ENCODE measurements at places on chromosomes 7 and 10.

DNA sequence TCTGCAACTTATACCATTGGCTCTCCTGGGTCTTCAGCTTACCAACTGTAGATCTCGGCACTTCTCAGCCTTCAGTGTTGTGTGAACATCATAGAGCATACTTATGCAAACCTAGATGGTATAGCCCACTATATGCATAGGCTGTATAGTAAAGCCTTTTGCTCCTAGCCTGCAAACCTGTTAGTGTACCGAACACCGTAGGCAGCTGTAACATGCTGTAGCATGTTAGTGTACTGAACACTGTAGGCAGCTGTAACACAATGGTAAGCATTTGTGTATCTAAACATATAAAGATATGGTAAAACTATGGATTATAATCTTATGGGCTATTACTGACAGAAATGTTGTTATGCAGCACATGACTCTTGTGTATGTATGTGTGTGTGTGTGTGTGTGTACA lies 256.9 kb downstream of the WDR11 start:
- H3K4me1 ChIP-seq, result no peaks in the 10 kb centered on the region
- DNase-seq, result no peak
- no peak overlapping the region for H3K27ac ChIP-seq
- H3K27me3 ChIP-seq, result no peaks in the 10 kb centered on the region
- no peaks in the 10 kb centered on the region for H3K36me3 ChIP-seq

GRCh38 chr10:110524179-110524858 lies 26.6 kb downstream of the DUSP5 start:
- DNase-seq, result no peak
- peak overlapping the region; percentile 8 for H3K27ac ChIP-seq

DNA sequence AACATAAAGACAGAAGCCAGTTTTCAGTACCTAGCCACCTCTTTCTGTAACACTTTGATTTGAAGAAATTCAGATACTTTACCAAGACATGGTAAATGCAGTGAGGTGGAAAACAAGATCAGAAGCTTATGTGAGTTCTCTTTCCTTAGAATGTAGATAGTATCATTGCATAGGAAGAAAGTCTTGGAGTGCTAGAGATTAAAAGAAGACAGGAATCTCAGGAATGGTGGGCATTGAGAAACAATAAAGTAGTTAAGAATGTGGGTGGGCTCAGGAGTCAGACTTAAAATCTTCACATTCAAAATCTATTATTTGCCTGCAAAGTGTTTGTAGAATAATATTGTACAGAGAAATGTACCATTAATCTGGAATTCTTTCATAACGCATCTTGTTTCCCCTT lies 58.9 kb downstream of the POLL start:
- H3K27me3 ChIP-seq, result no peaks in the 10 kb centered on the region
- H3K4me3 ChIP-seq, result no peak overlapping the region
- no peak for DNase-seq

DNA sequence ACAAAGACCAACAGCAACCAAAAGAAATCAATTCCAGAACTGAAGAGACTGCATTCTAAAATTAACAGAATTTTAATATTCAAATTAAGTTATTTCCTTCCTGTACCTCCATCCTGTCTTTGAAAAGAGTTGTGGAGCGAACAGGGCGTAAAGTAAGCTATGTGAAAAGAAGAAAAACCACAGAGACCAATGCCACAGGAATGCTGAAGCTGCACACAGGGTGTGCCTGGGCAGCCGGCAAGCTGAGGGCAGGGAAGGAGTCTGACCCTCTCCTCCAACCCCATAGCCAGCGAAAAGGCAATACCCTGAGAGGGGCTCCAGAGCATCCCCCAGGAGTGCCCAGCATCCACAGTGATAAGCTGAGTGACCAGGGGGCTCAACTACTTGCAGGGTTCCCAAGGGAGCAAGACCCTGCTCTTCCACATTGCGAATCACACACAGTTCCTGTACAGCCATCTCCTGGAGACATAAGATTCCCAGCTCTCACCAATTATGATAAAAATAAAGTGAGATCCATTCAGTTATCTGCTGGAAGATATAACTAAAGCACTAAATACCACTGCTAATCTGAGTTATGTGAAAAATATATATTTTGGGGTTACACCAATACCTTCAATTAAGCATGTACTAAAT lies 93.8 kb downstream of the PARD3 start:
- no peaks in the 10 kb centered on the region for H3K4me1 ChIP-seq
- no peak overlapping the region for H3K4me3 ChIP-seq
- no peak for DNase-seq
- H3K27ac ChIP-seq, result no peak overlapping the region

GRCh38 chr7:6232534-6232933 lies 39.9 kb downstream of the CYTH3 start:
- peaks cover 24% of the 10 kb centered on the region for H3K4me1 ChIP-seq
- no peak for DNase-seq
- no peak overlapping the region for H3K27ac ChIP-seq
- H3K36me3 ChIP-seq, result no peaks in the 10 kb centered on the region

DNA sequence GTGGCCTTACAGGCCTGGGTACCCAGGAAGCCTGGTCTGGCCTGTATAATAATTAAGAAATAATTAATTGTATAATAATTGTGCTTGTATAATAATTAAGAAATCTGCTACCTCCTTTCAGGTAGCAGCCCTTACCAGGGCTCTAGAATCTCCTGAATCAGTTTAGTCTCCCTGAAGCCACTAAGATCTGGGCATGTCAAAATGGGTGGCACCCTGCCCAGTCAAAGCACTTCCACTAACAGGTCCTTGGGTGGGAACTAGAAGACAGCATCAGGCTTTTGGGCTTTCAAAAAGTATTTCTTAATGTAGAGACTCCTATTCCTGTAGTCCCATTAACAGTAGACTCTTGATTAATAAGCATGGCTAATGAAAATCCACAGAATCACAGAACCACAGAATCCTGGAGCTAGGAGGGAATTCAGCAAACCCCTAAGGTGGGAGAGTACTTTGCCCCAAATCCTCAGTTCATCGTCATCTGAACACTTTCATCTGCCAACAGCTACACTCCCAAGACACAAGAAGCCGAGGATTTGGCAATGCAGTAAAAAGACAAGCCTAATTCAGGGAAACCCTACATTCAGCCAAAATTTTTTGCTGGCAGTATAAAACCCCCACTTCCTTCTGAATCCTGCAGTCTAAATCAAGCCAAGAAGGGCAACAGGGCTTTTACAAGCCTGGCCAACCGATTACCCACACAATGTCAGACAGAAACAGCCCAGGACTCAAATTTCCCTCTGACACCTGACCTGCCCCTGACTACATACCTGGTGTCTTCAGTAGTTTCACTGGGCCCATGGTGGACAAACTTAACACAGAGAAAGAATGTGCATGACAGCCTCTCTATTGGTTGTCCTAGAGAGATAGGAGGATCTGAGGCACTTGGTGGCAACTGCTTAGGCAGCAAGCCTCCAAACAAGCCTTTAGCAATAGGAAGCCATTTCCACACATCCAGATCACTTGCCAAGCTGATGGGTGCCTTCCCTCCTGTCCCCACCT lies 5.9 kb upstream of the IL6 start:
- peaks cover 68% of the 10 kb centered on the region for H3K27me3 ChIP-seq
- DNase-seq, result no peak
- no peaks in the 10 kb centered on the region for H3K36me3 ChIP-seq
- H3K4me1 ChIP-seq, result peaks cover 20% of the 10 kb centered on the region
- H3K4me3 ChIP-seq, result no peak overlapping the region

GRCh38 chr7:40489844-40490602 lies 355.2 kb downstream of the SUGCT start:
- no peaks in the 10 kb centered on the region for H3K36me3 ChIP-seq
- no peak overlapping the region for H3K4me3 ChIP-seq
- no peaks in the 10 kb centered on the region for H3K27me3 ChIP-seq
- H3K27ac ChIP-seq, result no peak overlapping the region

Data from activated T-cell treated with anti-CD3 and anti-CD28 coated beads, Interleukin-2, amount 50 U/mL, for 72 hours (primary cell).